Psoas muscle (tissue), 8 donors: ENCODE measurements at places on chromosomes 13 and 19.

GRCh38 chr13:29539856-29540255, 55.6 kb downstream of the SLC7A1 start:
- DNase-seq, result no peak

GRCh38 chr19:29711584-29712132, 3.4 kb downstream of the C19orf12 start:
- no peak for DNase-seq

DNA sequence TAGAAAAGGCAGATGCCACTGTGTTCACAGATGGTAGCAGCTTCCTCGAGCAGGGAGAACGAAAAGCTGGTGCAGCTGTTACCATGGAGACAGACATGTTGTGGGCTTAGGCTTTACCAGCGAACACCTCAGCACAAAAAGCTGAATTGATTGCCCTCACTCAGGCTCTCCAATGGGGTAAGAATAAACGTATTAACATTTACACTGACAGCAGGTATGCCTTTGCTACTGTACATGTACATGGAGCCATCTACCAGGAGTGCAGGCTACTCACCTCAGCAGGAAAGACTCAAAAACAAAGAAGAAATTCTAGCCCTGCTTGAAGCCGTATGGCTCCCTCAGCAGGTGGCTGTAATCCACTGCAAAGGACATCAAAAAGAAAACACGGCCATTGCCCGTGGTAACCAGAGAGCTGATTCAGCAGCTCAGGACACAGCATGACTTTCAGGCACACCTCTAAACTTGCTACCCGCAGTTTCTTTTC, 197.7 kb downstream of the ZNF737 start:
- DNase-seq, result no peak

DNA sequence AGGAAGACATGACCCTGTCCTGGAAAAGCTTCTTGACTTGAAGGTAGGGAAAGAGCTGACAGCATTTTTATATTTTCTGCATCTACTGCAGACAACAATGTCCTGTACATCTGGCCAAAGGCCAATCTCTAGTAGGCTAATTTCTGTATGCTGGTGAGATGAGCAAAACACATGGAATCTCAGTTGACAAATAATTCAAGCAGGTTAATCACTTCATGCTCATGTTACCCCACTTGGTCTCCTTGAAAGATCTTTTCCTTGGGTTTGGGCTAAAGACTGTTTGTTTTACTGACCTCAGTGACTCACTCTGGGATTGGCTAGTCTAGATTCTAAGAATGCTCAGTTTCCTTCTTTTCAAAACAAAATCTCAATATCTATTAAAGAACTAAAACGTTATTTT, 298.8 kb downstream of the LMO7 start:
- DNase-seq, result no peak

DNA sequence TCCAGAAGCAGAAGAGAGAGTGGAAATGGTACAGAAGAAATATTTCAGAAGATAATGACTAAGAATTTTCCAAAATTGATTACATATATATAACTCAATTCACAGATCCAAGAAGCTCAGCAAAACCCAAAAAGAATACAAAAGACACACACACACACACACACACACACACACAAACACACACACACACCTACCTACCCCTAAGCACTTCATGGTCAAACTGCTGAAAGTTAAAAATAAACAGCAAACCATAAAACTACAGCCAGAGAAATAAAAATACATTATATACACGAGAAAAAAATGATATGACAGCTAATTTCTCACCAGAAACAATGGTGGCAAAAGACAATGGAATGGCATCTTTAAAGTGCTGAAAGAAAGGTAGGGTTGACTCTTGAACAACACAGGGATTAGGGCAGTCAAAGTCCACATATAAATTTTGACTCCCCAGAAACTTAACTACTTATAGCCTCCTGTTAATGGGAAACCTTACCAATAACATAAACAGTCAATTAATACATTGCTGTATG, 49.2 kb downstream of the DIAPH3 start:
- DNase-seq, result no peak

DNA sequence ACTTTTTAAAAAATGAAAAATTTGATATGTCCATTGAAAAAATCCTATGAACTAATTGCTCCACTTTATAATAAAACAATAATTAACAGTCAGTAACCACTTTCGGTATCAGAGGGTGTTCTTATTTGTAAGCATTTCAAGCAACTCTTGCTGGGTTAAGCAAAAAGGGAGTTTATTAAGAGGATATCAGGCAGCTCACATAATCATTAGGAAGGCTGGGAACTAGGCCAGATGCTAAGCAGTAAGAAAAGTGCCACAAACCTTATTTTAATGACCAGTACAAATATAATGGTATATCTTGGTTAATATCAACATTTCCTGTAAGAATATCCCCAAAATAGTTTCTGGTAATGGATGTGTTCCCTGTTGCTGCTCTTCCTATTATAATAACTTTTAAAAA, 2618.3 kb upstream of the PCDH20 start:
- DNase-seq, result no peak

DNA sequence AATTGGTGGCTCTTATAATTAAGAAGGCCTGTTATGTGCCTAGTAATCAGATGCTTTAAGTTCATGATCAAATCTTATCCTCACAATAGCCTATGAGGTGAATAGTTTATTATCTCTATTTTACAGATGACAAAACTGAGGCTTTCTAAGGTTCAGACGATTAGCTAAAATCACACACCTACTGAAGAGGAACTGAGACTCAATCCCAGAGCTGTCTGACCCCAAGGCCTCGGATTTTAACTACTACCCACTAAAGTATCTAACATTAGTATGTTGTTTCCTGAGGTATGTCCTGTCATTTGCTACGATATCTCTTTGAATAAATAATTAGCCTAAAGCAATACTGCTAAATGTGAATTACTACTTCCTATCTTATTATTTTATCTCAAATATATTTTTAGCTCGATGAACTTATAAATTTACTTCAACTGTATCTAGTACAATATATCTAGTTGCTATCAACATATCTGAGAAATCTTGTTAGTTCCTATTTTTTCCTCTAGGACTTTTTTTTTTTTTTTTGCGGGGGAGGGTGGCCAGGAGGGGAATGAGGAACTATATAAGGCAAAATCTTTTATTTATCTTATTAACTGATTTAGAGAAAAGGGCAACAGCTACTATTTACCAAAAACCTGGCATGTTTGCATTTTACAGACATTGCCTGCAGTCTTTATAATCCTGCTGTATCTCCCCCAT, 118.5 kb downstream of the ABCC4 start:
- DNase-seq, result no peak

DNA sequence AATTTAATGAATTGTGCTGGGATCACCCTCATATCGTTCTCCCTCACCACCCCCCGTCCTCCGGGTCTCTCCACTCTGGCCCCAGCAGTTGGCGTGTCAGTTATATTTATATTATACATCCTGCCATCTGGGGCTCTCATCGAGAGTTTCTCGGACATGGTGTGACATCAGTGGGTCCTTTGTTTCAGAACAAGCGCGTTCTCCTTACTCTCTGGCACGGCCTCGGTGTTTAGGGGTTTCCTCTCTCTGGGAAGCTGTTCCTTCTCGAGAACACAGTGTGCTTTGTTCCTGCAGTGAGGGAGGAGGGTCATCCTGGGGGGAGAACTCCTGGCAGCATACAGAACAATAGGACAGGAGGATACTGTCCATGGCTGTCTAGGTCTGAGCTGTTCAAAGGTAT, 9.8 kb upstream of the MCF2L start:
- no peak for DNase-seq

- peak; percentile 72 for DNase-seq
Measured at GRCh38 chr19:53906211-53907192, 2.6 kb upstream of the CACNG7 start.

DNA sequence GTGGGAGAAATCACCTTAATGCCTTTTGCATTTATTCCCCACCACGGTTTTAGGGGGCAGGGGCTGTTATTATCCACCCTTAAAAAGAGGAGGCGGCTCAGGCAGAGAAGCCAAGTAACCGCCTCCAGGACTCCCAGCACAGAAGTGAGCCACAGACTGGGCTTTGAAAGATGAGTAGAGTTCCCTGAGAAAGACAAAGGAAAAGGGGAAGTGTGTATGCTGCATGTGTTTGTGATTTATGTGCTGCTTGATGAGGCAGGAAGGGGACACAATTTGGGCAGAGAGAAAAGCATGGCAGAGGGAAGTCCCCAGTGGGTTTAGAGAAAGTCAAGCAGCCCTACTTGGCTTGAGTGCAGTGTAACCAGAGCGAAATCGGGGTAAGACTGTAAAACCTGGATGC, 85.0 kb downstream of the DOCK9 start:
- no peak for DNase-seq

DNA sequence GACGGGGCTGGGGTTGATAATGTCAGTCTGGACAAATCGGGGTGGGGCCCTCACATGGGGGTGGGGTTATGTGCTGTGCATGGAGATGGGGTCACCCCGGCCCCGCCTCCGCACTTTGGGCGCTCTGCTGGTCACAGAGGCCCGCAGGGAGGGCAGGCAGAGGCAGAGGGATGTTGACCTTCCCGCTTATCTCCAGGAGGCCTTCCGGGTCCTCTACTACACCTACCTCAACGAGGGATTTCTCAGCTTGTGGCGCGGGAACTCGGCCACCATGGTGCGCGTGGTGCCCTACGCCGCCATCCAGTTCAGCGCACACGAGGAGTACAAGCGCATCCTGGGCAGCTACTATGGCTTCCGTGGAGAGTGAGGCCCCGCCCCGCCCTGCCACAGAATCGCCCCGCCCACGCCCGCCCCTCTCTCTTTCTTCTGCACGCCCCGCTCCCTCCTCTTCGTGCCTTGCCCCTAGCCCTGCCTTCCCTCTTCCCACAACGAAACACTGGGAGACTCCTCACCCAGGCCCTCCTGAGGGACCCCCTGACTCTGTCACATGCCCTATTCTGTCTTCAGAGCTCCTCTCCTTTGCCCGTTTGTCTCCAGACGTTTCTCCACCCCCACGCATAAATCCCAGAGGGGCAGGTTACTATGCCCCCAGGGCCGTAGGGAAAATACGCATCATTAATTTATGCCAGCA, 32.8 kb downstream of the TMEM161A start:
- DNase-seq, result no peak

DNA sequence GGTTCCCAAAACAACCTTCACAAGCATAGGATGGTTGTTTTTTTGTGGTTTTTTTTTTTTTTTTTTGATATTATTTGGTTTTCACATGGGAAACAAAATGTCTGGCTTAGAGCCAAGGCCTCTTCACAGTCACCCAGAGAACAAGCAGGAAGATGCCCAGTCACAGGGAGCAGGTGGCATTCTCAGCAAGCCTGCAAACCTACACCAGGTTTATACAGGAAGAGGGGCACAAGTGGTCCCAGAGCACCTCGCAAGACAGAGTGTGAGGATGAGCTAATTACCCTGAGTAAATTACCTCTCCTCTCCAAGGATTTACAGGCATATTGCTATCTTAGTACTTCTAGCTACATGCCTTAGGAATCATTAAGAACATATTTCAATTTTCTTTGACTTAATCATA, 1375.6 kb downstream of the EFNB2 start:
- DNase-seq, result no peak

DNA sequence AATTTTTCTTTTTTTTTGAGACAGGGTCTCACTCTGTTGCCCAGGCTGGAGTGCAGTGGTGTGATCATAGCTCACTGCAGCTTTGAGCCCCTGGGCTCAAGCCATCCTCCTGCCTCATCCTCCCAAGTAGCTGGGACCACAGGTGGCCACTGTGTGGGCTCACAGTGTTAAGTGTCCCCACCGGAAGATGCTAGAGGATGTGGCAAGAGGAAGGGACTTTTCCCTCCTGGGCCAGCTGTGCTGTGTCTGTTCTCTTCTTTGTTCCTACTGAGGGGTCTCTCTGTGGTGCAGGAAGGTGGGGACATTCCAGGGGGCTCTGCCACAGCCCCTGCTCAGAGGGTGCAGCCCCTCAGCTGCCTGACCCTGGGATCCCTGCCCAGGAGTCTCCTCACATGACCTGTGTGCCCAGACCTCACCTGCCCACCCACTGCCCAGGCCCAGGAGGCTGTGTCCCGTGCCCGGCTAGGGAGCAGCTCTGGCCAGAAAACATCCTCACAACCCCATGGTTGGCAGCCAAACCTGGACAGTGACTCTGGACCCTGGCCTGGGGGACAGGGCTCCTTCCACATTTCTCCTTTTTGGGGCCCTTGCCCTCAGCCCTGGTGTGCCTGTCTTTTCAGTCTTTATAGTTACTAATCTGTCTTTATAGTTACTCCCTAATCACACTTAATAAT, 14.4 kb upstream of the ANKRD10 start:
- no peak for DNase-seq

- DNase-seq, result no peak
Measured at GRCh38 chr13:29571876-29572570, 23.5 kb downstream of the SLC7A1 start.

DNA sequence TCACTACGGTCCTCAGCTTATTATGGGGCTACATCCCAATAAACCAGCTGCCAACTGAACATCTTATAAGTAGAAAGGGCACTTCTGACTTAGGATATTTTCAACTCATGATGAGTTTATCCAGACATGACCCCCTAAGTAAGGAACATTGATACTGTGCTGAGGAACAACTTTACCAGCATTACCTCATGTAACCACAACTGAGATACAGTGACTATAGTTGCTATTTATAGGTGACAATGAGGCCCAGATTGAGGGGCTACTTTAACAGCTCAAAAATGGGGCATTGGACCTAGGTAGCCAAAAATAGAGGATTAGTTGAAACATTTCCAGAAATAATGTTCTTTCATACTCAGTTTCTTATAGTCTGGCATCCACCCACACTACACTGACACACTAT, 26.8 kb downstream of the SKA3 start:
- DNase-seq, result no peak

DNA sequence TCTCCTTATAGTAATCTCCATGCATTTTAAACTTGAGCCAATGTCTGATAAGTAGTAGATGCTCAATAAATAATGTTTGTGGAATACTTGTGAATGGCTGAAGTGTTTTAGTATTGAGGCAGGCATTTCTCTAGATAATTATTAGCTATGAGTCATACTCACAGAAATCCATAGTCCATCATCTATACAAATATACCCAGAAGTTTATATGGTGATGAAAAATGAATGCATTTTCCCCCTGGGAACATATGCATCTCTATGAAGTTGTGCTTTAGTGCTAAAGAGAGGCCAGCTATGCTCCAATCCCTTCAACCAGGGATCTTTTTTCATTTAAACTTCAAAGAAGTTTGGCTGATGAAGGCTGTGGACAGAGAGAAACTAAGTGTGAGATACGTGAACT, 17.2 kb downstream of the MBNL2 start:
- DNase-seq, result no peak

DNA sequence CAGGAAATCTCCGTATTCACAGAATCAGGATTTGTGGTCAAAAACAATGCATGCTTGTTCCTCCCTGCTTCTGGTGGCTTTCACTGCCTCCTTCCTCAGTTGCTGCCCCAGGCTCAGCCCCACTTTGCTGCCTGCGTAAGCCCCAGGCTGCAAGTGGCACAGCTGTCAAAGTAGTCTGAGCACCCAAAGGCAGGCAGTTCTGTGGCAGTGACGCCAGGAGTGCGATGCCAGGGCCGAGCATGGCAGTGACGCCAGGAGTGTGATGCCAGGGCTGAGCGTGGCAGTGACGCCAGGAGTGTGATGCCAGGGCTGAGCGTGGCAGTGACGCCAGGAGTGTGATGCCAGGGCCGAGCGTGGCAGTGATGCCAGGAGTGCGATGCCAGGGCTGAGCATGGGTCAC, 77.3 kb upstream of the GPR183 start:
- no peak for DNase-seq
